ENCODE measurements at places on chromosomes 13 and 19.

- DNase-seq, result no peak
Measured at GRCh38 chr13:97322740-97323342, 100.7 kb downstream of the MBNL2 start.

GRCh38 chr19:2333027-2333806 lies 4.7 kb downstream of the SPPL2B start:
- no peak for DNase-seq

GRCh38 chr13:39282400-39282972 lies 244.2 kb downstream of the NHLRC3 start:
- DNase-seq, result no peak

GRCh38 chr19:4624301-4624700 lies 15.0 kb upstream of the TNFAIP8L1 start:
- no peak for DNase-seq

- no peak for DNase-seq
Measured at GRCh38 chr13:47415048-47415447, 518.2 kb upstream of the HTR2A start.

GRCh38 chr13:85970727-85971126 lies 171.5 kb upstream of the SLITRK6 start:
- DNase-seq, result no peak

- no peak for DNase-seq
Measured at GRCh38 chr19:39030854-39031367, 1.4 kb downstream of the FBXO27 start.

- no peak for DNase-seq
Measured at GRCh38 chr13:81017513-81018152, 676.7 kb upstream of the SPRY2 start.

GRCh38 chr13:46382224-46382623 lies 4.8 kb downstream of the RUBCNL start:
- no peak for DNase-seq

DNA sequence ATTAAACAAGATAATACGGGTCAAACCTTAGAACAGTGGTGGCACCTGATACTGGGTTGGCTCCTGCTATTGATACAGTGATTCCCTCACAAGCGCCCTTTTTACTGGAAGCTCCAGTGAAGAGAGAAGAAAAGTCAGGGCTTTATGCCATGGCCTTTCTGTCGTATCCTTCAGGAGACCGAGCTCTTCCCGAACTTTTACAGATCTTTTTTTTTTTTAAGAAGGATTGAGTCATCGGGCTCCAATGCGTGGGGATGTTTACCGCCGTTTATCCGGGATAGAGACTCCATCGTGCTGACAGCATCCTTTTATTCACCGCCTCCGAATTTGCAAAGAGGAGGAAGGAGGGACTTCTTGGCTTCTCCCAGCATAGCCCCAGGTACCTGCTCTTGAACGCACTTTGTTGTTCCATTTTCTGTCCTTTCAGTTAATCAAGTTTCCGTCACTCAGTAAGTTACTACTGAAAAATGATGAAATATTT lies 574 bp downstream of the ZNF227 start:
- DNase-seq, result no peak

- no peak for DNase-seq
Measured at GRCh38 chr19:55305983-55306562, 19.1 kb downstream of the TMEM150B start.

- no peak for DNase-seq
Measured at GRCh38 chr13:22235285-22235949, 564.5 kb downstream of the FGF9 start.

GRCh38 chr13:53098455-53098854 lies 69.8 kb downstream of the OLFM4 start:
- DNase-seq, result no peak

GRCh38 chr19:54137699-54138488 lies at the start of gene CNOT3:
TSS of gene CNOT3 (plus strand) at chr19:54137762. CDS start at chr19:54142979, 5,217 bp downstream.
- peak; percentile 24 for DNase-seq

DNA sequence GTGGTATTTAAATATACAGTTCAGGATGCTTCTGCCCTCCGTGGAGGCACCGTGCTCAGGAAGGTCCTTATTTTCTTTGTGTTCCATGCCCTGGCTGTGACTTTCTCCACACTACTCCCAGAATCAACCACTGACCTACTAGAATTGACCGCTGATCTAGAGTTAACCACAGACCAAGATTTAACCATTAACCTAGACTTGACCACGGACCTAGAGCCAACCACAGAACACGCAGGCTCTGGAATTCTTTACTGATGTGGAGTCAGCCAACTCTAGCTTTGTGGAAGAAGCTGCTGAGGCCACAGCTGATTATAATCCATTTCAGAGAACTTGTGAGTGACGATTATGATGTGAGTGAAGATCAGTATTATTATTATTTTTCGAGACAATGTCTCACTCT lies 18.0 kb downstream of the GTF2F2 start:
- DNase-seq, result no peak

GRCh38 chr19:56573914-56574313 lies 6.6 kb downstream of the ZNF470 start:
- no peak for DNase-seq

- no peak for DNase-seq
Measured at GRCh38 chr13:110454227-110454859, 107.2 kb downstream of the RAB20 start.

GRCh38 chr19:5192568-5192967 lies 148.0 kb downstream of the PTPRS start:
- no peak for DNase-seq

- DNase-seq, result no peak
Measured at GRCh38 chr13:76533251-76533650, 353.0 kb downstream of the KCTD12 start.

- peak; percentile 82 for DNase-seq
Measured at GRCh38 chr19:41531438-41532311, 44.3 kb upstream of the CEACAM21 start.

DNA sequence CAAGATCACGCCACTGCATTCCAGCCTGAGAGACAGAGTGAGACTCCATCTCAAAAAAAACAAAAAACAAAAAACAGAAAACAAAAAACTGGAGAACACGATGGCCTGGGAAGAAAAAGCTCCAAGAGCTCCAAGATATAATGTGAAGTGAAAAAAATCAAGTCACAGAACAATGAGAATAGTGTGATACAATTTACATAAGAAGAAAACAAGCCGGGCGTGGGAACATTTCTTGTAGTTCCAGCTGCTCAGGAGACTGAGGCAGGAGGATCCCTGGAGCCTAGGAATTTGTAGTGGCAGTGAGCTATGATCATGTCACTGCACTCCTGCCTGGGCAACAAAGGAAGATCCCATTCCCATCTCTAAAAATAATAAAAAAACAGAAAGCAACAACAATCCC lies 8.5 kb upstream of the LMTK3 start:
- DNase-seq, result no peak

GRCh38 chr19:13260883-13261653 lies 110.9 kb downstream of the IER2 start:
- DNase-seq, result no peak

DNA sequence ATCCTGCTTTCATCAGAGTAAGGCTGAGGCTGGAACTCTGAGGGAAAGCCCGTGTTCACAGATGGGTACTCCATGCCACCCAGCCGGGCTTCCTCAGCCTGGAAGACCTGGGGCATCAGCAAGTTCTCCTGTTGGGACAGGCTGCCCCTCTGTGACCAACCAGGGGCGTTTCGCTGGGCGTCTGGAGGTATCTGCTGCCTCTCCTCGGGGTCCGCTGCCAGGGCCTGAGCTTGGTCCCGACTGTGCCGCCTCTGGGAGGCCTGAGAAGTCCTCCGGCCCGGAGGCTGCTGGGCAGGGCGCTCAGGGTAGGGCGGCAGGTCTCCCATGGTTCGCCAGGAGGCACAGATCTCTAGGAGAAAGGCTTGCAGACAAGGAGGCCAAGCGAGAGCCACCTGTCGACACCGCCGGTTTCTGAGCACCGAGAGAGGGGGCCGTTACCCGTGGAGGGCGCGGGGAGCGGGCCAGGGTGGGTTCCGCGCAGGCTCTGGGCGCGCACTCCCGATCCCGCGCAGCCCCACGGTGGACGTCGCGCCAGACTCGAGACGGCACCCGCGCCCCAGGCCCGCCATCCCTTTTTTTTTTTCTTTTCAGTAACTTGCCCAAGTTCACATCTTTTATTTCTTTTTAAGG lies at the start of gene RSPH6A:
RSPH6A (minus strand) TSS at position 458 of the 630 bp plus-strand sequence; CDS start at position 326, 132 bp downstream.
- DNase-seq, result no peak

GRCh38 chr13:87324558-87324957 lies 346.6 kb upstream of the SLITRK5 start:
- DNase-seq, result no peak

DNA sequence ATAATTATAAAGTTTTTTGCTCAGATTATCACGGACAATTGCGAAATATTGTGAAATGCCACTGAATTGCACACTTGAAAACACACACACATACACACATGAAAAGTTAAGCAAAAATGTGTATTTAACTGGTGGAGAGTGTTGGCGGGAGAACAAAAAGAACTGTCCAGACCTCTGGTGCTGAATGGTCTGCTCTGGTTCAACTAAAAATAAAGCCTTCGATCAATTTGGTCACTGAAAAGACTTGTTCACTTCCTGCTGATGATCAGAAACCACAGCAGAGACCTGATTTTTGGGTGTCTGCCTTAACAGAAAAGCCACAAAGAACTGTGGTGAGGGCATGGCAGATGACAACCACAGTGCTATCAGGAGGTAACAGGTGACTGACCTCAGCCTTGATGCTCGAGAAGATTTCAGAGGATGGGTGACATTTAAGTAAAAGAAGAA lies 4.0 kb upstream of the IGFL1 start:
- no peak for DNase-seq

DNA sequence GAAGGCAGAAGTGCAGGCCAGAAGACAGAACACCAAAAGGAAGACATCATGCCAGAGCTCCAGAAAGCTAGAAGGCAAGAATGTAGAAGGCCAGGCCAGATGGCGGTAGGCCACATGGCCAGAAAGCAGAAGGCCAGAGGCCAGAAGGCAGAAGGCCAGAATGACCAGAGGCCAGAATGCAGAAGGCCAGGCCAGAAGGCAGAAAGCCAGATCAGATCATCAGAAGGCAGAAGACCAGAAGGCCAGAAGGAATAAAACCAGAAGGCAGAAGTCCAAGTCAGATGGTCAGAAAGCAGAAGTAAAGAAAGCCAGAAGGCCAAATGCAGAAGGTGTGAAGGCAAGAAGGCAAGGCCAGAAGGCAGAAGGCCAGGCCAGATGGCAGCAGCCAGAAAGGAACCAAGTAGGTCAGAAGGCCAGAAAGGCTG lies 185.0 kb downstream of the TUBA3C start:
- DNase-seq, result no peak

GRCh38 chr13:77878190-77878589 lies 40.4 kb downstream of the EDNRB start:
- DNase-seq, result no peak

DNA sequence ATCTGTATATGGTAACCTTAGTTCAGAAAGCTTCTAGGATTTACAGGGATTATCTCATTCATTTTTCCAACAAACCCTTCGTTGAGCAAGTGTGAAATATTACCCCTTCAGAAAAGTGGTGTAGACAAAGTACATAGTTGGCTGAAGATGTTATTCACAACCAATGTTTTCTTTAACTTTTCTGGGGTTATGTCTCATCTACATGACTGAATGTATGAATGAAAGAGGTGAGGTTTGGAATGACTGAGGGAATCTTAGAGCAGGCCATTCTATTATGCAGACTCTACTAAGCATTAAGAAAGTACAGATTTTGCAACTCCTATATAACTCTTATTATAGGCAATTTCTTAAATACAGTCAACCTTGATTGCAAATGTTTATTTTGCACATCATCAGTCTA lies 167.2 kb downstream of the NDFIP2 start:
- no peak for DNase-seq

DNA sequence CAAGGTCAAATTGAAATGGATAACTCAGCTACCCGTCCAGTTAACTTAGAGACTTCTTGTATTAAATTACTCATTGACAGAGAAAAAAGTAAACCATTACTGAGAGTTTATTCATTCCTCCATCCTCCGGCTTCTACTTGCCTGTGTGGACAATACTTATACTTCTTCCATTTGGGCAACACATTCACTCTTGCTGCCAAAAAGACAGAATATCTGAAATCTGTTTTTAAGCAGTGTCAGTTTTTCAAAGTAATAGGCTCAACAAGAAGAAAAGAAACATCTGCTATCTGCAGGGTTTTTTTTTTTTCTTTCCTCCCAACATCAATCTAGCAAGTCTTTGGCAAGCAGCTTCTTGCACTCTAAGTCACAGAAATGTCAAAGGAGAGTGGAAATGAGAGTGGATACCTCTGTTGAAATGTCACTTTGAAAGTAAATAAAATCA lies 1142.8 kb downstream of the PCDH9 start:
- DNase-seq, result no peak

DNA sequence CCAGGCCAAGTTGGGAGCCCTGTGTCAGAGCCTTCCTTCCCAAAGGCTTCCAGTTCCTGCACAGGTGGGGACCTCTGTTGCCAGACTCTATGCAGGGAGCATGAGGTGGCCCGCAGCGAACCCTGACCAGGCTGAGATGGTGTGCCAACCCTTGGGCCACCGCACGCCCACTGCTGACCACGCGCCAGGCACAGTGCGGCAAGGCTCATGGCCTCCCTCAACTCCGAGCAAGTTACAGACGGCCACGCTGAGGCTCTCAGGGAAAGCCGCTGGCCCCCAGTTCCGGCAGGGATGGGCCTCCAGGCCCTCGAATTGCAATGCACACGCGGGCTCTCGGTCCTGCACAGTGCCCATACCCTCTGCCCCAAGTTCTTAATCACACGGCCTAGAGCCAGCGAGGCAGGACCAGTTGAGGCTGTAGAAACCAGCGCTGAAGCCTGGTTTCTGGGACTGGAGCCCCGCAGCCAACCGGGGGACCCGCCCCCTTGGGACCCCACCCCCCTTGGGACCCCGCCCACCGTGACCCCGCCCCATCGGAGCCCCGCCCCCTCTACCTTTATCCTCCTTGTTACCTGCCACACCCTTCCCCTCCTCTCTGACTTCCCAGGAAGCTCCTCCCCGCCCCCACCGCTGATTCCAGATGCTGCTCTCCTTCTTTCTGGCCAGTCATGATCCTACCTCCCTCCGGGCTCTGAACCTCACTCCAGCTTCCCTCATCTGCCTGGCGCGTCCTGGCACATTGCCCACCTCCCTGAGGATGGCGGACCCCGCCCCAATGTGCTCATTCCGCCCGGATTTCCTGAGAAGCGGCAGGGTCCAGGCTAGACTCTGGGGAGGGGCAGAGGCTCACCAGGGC lies 6.0 kb downstream of the PEX11G start:
- DNase-seq, result no peak

DNA sequence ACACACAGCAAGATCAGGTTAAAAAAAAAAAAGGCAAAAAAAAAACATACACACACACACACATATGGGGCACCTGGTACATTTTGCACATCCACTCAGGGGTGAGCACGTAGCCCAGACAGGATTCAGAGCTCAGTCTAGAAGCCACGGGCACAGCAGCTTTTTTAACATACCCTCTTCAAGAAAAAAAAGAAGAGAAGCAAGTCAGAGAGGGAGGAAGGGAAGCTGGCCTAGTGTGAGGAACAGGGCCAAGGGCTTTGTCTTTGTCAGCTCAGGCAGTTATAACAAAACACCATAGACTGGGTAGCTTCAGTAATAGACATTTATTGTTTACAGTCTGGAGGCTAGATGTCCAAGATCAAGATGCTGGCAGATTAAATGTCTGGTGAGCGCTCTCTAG lies 2.3 kb upstream of the TPM4 start:
- DNase-seq, result no peak
